ENCODE measurements at places on chromosomes 11 and 22. TPM values are rescaled to one million over a fixed set of nuclear protein-coding genes. Genes with fewer than 3 reads are reported as not detected.

Gene HEPN1
- total RNA-seq, result not detected

GRCh38 chr22:36668854-36669253 lies 34.7 kb downstream of the CACNG2 start:
- DNase-seq, result no peak

Gene NXPE4
- total RNA-seq, result not detected

- DNase-seq, result no peak
Measured at GRCh38 chr11:29616611-29617010, 400.2 kb downstream of the KCNA4 start.

Gene FGF19
- total RNA-seq, result not detected

- no peak for DNase-seq
Measured at GRCh38 chr11:27392278-27393114, 29.5 kb upstream of the CCDC34 start.

DNA sequence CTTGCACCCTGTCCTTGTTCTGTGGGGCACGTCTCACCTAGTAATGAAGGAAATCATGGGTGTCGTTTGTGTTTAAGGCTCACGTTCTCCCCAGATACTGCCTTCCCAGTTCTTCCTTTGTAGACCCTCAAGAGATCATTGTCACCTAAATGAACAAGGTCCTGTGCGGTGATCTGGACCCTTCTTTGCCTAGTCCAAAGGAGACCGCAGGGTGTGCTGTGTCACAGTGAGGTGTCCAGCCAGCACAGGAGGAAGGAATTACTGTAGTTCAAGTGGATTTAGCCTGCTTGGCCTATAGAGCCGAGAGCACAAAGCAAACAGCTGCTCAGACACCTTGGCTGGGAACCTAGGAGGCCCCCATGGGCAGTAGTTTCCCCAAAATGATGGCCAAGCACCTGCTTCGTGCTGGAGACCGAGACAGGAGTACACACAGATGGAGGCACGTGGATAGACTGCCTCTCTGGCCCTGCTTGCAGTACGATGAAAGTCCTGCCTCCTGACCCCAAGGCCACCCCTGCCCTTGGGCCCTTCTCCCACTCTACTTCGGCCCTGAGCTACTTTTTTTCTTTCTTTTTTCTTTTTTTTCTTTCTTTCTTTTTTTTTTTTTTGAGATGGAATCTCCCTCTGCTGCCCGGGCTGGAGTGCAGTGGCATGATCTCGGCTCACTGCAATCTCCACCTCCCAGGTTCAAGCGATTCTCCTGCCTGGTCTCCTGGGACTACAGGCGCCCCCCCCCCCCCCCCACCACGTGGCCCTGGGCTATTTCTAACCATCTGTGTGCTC lies 19.4 kb upstream of the PPFIA1 start:
- peak; percentile 9 for DNase-seq

DNA sequence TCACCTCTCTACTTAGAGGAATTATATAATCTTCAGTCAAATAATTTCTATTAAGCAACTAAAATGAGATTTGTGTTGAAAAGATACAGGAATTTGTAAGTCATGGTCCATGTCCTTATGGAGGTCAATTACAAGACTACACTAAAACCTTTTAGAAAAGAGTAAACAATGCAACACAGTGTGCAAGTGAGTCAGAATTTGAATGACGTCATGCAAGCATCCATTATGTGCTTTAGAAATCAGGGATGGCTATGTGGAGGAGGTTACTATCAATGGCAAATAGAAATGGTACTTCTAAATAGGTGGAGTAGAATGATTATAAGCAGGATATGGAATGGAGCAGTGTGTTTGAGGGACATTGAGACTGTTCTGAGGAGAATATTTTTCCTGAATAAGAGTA lies 16.6 kb downstream of the OR10D3 start:
- no peak for DNase-seq

DNA sequence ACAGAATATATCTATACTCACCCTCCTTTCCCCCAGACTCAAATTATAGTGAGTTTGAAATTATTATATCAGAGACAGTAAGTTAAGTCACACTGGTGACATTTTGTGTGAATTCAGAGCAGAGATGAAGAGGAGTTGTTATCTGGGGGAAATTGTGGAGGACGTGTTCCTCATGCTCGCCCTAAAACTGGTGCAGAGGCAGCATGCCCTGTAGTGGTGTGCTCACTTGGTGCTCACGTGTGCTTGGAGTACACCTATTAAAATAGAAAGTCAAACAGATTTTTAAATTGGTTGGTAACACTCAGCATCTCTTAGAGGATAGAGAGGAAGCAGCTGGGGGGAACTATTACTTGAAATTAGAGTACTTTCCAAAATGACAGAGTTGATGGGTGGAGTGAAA lies 51.6 kb upstream of the ADSL start:
- no peak for DNase-seq

- no peak for DNase-seq
Measured at GRCh38 chr11:91158891-91159537, 936.2 kb upstream of the CHORDC1 start.
